ENCODE measurements at places on chromosomes 7 and 10.

DNA sequence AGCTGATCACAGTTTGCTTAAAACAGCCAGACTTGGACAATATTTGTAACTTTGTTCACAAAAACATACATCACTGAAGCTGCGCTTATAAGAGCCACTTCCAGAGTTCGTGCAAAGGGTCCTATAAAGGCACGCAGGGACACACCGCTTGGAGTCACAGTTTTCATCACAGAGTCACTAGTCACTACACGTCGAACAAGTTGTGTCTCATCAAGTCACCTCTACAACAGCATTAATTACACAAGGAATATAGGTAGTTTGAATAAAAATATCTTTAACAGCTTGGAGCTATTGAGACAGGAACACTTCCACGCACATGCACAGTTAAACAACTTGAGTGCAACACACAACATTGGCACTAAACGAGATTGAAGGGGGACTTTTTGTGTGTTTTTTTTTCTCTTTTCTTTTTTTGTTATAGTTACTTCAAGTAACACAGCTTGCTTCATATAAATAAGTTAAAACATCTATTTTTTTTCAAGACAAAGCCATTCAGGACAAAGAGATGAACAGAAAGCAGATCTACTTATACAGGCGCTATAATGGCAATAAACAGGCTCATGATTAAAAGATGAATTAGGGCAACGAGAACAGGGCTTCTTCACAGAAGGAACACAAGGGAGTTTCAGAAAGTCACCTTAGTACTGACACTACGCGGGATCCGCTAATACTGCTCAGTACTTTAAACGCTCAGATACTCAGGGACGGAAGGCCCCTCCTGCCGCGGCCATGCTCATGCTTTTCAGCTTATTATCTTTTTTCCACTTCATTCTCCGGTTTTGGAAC is 2.2 kb downstream of the HOXA5 start:
- no peak for DNase-seq

DNA sequence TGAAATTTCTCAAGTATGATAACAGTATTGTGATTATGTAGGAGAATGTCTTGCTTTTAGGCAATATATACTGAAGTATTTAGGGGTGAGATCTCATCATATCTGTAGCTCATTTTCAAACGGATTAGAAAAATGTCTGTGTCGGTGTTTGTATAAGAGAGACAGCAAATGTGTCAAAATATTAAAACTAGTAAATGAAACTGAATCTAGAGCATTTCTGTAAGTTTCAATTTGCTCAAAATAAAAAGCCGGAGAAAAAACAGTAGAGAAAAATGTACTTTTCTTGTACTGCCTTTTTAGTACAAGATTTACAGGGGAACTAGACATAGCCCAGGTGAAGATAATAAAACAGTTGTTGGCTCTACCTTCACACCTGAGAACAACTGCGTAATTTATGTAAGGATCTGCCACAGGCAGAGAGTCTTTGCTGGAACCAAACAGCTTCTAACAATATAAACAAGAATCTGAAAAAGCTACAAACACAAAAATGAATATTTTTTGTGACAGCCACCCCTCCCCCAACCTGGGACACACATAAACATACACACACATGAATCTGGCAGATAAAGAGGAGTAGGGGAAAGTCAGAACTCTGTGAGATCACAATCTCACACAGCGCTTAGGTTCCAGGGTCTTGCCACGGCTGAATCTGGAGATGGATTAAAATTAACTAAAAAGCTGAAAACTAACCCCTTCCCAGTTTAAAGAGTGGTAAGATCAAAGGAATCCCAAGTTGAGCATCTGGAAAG is 153.3 kb downstream of the AVL9 start:
- no peak for DNase-seq

DNA sequence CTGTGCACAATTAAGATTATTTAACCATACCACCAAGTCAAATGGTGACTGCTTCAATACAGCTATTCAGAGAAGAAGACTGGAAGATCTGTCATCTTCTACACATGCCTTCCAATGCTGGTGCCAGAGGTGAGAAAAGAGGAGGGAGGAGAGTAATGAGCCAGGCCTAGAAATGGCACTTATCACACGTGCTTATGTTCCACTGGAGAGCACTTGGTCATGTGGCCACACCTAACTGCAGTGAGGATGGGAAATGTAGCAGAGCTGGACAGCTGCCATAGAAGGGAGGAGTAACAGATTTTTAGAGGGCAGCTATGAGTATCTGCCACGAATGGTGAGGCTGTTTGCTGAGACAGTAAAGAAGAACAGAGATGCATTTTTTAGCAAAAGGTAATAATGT is 77.1 kb downstream of the MPLKIP start:
- no peak for DNase-seq

- no peak for DNase-seq
These were observed 44.6 kb downstream of the SLIT1 start for GRCh38 chr10:97140902-97141745.

DNA sequence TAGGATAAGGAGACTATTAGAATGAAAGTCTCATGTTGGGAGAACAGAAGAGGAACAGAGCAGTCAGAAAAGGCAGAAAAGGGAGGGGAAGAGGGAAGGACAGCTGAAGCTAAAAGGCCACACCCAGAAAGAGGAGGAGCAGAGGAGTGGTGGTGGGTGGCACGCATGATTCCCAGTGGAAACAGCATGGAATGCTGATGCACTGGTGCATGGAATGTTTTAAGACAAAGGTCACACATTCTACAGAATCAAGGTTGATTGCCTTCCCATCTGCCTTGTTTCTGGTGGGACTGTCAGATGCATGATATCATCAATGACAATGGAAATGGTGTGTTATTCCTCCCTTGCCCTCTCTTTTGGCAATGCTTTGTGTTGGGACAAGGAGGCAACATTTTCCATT is 285.4 kb upstream of the MKI67 start:
- no peak for DNase-seq

GRCh38 chr7:121053219-121053618 is 64.7 kb downstream of the CPED1 start:
- DNase-seq = no peak

GRCh38 chr7:84705706-84706105 is 481.1 kb downstream of the SEMA3D start:
- DNase-seq = no peak

- DNase-seq = no peak
These were observed 17.6 kb downstream of the PTN start for GRCh38 chr7:137325927-137326326.

DNA sequence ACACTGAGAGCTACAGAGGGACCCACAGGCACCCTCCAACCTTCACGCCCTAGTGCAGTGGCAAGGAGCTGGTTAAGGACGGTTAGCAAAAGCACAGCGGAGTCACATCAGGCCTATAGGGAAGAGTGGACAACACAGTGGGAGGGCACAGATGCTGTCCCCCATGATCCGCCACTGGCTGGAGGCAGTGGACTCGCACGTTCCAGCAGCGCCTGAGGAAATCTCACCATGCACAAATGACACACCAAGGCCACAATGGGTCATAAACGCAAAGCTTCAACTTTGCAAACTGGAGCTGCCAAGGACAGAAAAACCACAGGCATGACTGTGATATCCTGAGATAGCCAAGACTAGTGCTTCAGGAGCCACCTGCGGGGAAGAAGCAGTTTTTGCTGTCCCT is 58.8 kb downstream of the GRB10 start:
- no peak for DNase-seq
